ENCODE measurements at places on chromosomes 5 and 9.
A peak's percentile ranks its signal among the peaks of the same experiment; 100 is the strongest.

DNA sequence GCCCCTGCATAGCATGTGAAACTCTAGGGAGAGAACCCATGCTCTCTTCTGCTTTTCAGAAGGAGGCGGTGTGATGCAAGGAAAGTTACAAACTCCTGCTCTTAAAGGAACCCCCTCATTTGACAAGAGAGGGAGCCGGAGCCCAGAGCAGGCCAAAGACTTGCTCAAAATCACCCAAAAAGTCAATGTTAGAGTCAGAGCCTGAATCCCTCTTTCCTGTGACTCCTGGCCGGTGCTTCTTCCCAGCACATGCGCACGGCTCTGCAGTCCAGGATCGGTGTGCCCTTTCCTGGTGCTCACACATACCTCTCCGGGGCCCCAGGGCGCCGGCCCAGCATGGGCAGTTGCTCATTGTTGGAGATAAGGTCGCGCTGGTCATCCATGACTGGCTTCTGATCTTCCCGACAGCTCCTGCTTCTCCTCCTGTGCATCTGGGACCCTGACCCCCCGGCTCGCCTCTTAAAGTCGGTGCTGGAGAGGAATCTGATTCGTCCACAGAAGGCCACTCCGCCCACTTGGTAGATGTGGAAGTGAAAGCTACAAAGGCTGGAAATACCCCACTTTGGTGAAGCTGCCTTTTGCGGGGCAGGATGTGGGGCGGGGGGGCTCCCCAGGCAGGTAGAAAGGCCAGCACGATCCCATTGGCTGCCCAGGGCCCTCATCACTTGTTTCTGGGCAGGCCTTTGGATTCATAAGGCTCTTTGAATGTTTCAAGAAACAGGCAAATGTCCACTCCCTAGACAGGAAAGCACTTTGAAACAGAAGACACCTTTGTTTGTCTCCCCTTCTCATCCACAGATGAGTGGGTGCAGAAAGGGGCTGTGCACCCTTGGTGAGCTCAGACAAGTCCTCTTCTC lies at the start of gene CD74:
Gene CD74, minus strand, starts transcription at position 592 of the 857 bp plus-strand sequence. Its CDS starts 161 bp downstream, at position 431.
- DNase-seq, result no peak

DNA sequence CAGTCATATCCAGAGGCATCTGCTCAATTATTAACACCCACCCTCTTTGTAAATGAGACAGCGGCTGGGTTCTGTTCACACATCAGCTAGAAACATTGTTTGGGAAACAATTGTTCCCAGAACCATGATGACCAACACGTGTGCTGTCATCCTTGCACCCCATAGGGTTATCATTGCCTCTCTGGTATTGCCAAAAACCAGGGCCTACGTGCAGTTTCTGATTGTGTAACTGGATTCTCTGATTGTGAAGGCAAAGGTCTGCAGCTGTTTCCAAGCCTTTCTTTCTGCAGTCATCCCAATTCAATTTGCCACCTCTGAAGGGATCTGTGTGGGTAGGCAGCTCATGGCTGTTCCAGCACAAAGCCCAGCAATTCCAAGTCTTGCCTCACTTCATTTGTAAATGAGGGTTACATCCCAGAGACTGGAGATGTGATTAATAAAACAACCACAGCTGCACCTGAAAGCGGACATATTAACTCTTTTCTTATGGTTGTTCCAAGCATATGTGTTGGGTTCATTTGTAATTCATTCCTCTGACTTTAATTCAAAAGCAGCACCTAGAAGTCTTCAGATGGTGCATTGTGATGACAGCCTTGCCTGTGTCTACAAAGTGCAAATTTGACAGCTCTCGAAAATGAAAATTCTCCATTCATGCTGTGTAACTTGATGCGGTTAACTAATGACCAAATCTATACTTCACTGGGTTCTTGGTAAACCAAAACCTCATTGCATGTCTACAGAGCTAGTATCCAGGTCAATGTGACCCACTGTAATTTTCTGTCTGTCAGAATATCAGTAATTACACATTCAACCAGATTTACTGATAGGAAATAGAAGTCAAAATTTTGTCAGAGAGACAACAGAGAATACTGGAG lies 66.6 kb downstream of the YIPF5 start:
- no peak for DNase-seq

GRCh38 chr9:98610711-98611110 lies 98.0 kb downstream of the GABBR2 start:
- DNase-seq, result no peak

DNA sequence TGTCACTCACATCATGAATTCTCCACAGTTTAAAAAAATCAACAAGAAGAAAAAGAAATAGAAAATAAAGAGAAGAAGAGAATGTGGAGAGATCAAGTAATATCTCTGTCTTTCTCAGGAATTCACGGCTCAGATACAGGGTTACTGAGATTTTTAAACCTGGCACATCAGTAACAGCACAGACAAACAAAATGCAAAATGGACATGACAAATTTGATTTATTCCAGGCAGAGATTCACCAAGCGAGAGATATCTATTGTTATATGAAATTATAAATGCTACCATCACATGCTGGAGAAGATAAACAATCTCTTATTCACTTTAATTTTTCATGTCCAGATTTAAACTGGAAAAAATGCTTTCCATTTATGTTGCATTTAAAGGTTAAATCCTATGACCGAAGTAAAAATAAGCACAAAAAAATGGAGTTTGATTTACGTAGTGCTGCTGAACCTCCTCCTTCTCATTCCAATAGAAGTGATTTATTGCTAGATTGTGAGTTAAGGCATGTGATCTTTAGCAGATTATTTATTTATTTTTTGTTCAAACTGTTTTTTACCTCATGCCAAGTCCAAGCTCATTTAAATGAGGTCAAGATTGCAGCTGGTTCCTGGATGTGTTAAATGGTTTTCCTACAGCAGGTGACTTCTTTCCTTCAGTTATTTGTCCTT lies 926.4 kb downstream of the MAT2B start:
- no peak for DNase-seq

GRCh38 chr5:43411495-43411894 lies 696 bp downstream of the CCL28 start:
- DNase-seq, result no peak

- no peak for DNase-seq
These were observed 1668.0 kb upstream of the NUDT12 start for GRCh38 chr5:105230516-105231157.

DNA sequence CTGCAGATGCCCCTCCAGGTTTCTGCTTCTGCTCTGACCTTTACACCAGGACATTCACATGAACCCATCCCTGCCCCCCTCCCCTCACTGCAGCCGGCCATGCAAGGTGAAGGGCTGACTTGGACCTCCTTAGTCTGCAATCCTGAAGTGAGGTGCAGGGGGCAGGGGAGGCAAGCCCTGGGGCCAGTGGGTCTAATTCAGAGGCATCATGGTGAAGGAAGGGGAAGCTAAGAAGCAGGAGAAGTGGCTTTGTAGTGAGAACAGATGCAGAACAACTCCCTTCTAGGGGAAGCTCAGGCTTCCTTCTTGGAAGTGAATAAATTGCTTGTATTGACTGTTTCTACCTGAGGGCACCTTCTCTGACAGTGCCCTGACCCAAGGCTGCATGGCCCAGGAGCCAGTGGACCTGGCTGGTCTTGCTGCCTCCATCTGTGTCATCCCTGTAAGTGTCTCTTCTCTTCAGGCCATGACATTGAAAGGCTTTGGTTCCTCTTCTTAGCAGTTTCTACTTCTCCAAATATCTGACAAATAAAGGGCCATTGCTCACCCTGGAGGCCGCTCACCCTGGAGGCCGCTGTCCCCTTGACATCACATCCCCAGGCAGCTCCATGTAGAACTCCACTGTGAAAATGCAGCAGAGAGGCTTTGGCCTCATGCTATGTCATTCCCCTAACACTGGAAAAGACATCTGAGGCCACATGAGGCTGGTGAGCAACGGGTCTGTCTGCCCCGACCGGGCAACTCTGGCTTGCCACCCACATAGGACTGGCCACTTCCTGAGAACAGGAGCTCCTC lies 55.3 kb downstream of the GADD45G start:
- DNase-seq, result no peak

DNA sequence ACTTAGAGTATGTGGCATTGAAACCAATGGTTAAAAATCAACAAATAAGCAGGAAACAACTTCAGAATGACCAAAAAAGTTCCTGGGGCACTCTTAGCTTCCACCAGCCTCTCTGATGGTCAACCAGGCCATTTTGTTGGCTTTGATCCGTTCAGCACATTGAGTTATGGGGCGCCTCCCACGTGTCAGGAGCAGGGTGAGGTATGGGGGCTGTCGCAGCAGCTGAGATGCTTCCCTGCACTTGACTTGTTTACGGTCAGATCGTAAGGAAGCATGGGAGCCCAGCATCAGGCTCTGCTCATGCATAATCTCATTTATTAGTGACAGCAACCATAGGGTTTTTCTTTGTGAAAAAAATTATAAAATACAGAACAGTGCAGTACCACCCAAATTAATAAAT lies 16.7 kb downstream of the SYK start:
- DNase-seq, result no peak

- no peak for DNase-seq
These were observed 88.4 kb upstream of the TNFSF8 start for GRCh38 chr9:115018547-115019435.

DNA sequence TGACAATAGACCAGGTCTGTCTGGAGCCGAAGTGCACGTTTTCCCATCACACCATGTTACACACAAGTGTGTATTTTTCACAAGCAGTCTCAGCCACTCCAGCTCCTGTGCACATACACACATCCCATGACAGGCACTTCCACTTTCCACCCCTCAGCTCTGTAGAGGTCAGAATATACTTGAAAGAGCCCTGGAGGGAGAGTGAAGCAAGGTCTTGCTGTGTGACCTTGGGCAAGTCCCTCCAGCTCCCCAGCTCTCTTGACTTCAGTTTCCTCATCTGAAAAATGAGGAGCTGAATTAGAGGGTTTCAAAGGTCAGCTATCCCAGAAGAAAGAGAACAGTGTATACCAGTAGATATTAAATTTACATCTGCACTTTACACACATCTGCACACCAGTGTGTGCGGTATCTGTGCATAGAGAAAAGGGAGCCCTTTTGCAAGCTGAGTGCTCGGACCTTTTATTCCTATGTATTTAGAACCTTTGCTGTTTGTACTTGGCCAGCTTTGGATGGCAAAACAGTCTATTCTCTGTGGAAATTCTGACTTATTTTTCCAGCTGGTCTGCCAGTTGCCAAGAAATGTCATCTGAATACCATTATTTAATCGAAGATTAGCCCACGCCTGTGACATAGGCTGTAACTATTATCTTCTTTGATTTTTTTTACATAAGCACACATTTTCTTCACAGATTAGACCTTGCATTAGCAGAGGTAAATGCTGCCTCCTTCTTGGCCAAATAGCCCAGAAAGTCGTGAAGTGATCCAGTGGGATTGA lies 528.0 kb downstream of the BNC2 start:
- DNase-seq, result no peak

DNA sequence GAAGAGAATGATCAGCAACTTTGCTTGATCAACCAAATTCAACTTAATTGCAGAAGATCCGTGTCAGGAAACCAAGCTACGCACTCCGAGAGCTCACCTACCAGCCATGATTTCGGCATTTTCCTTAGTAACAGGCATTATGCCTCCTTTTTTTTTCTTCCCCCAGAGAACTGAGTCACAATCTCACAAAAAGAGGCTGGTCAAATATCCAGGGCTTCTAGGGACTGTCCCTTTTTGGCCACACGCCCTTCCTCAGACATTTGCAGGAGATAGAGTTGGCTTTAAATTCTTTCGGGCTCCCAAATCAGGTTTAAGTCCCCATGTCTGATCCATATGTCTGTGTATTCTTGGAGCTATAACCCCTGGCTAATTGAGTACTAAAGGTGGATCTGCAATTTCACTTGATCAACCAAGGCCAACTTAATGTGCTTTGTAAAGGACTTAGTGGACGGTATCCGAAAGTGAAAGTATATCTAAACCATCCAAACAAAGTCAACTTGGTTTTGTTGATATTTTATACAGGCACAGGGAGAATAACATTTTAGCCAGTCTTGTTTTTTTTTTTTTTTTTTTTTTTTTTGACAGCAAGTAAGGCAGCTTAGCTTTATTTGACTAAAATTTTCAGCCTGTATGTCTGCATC lies 100.8 kb upstream of the TBCA start:
- DNase-seq, result no peak

DNA sequence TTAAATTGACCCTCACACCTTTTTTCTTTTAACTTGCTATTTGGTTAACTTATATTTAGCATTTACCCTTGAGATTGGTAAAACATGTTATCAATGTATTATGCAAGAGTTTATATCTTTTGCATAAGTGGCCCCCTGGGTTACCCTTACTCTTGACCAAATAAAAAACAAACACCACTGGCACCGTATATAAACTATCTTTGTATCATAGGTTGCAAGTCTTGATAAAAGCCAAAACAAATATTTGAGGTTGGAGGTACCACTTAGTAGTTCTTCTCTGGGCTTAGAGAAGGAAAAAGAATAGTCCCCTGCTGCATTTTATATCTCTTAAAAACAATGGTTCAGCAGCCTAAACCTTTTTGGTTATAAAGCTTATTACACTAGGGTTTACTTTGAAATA lies 61.3 kb downstream of the WDR36 start:
- DNase-seq, result no peak

DNA sequence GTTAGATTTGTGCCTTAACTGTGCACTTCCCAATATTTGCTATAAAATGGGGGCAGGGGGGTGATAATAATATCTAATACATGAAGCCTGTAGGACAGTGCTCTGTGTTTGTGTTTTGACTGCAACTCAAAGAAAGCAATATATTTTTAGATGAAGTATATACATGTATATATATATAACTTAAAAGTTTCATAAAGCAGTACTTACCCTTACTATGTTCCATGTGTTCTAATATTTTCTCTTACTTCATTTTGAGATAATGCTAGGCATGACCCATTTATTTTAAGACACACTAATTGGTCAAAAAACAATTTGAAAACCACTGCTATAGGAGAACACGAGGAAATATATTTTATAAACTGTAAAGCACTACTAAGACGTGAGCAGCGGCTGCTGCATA lies 2.4 kb downstream of the TRIM52 start:
- no peak for DNase-seq

- DNase-seq, result peak; percentile 48
These were observed 131.5 kb downstream of the AGTPBP1 start for GRCh38 chr9:85610074-85610860.

GRCh38 chr9:95021166-95021886 lies 294.8 kb downstream of the AOPEP start:
- no peak for DNase-seq

DNA sequence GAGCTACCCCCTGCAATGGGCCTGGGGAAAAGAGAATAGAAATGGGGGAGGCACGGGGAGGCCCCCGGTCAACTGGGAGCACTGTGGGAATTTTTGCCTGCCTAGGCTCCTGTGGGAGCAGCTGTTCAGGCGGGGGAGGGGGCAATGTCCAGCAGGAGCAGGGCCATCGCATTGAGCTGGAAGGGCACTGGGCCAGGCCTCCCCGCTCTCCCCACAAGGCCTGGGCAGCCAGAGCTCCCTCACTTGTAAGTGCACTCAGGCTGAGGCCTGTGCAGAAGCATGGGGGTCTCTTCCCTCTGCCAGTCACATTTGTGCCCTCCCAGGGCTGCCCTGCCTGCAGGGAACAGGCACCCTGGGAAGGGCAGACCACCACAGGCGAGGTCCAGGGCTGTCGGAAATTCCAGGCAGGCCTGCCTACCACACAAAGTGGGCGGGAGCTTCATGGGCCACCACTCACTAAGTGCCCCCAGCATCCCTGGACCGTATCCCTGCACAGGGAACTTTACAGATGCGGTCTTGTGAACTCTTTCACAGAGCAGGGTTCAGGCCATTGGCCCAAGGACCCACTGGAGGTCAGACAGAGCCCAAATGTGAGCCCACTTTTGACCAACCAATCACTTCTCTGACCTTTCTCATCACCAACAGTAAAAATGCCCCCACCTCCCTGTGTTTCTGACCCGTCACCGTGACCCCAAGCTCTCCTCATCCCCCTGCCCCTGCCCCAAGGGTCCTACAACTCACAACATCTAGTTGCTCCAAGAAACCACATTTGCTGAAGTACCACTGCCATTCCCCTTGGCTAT lies 1.0 kb upstream of the CFAP157 start:
- no peak for DNase-seq

All from NCI-H1930 (cell line).